Type B pancreatic cell (in vitro differentiated cells): ENCODE measurements at places on chromosomes 1 and 21. TPM values are rescaled to one million over a fixed set of nuclear protein-coding genes. Genes with fewer than 3 reads are reported as not detected.
A peak's percentile ranks its signal among the peaks of the same experiment; 100 is the strongest.

DNA sequence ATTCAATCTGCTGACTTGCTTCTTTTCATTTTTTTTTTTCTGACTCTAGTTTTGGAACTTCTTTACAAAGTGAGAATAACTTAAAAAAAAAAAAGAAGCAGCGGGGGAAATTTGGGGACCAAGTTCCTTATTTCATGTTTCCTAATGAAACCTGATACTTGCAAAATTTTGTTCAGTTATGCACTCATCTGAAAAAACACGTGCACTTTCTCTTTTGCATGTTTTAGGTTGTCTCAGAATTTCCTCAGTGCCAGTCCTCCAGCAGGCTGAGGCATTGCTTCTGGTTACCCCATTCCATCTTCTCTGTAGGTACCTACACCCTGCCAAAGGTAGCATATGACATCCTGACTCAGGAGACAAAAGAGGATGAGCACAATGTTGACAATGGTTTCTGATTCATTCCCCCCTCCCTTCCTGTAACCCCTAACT is 299.7 kb downstream of the GRIK1 start:
- H3K27me3 ChIP-seq, result peaks cover 5% of the 10 kb centered on the region
- H3K27ac ChIP-seq, result no peak overlapping the region
- H3K36me3 ChIP-seq, result no peaks in the 10 kb centered on the region
- H3K4me3 ChIP-seq, result no peak overlapping the region

DNA sequence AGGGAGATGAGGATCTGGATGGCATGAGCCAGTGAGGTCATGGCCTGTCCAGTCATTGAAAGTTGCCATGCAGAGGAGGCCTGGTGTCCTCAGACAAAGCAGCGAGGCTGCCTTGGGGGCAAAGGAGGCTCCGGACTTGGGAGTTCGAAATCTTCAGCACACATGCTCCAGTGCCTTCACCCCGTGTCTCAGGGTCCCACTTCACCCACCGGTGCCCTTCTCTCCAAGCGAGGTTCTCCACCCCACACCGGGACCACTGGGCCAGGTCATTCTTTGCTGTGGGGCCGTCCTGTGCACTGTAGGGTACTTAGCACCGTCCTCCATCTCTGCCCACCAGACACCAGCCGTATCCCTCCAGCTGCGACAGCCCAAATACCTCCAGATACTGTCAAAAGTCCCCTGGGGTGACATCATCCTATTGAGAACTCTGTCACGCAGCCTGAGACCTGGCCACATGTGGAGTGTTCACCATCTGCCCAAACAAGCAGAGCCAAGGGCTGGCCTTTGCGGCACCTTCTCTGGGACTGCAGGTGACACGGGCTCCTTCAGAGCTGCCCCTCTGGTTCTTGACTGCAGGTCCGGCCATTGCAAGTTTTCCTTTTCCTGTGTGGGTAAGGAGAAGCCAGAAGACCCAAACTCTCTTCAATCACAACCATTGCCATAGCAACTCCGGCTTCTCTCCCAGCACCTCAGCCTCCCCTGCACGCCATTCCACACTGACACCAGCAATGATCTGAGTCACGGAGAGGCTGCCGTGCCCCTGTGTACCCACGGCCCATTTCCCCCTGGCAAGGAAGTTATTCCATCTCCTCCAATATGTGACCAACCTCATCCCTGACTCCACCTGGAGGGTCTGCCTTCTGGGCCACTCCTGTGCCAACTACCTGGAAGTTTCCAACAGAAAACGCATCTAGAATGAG is 20.4 kb upstream of the PDE9A start:
- DNase-seq, result no peak
- H3K4me3 ChIP-seq, result no peak overlapping the region
- H3K27me3 ChIP-seq, result peaks cover 9% of the 10 kb centered on the region
- H3K36me3 ChIP-seq, result no peaks in the 10 kb centered on the region

Gene TRAPPC3
- 63.4 and 75.6 TPM in 2 replicates for total RNA-seq

GRCh38 chr1:232390590-232390989 is 239.3 kb downstream of the SIPA1L2 start:
- H3K36me3 ChIP-seq, result peaks cover 2% of the 10 kb centered on the region
- no peak overlapping the region for H3K4me3 ChIP-seq
- H3K4me1 ChIP-seq, result peaks cover 17% of the 10 kb centered on the region
- no peak overlapping the region for H3K27ac ChIP-seq

- no peaks in the 10 kb centered on the region for H3K27me3 ChIP-seq
- H3K27ac ChIP-seq, result no peak overlapping the region
- no peaks in the 10 kb centered on the region for H3K4me1 ChIP-seq
- H3K36me3 ChIP-seq, result no peaks in the 10 kb centered on the region
- no peak overlapping the region for H3K4me3 ChIP-seq
Measured at GRCh38 chr1:72229893-72230292, 52.4 kb downstream of the NEGR1 start.

Gene CYYR1
- total RNA-seq, result 5.2 and 21.6 TPM in 2 replicates

GRCh38 chr1:219621047-219621786 is 8.3 kb upstream of the ZC3H11B start:
- no peak for DNase-seq
- no peaks in the 10 kb centered on the region for H3K36me3 ChIP-seq
- H3K4me3 ChIP-seq, result no peak overlapping the region

DNA sequence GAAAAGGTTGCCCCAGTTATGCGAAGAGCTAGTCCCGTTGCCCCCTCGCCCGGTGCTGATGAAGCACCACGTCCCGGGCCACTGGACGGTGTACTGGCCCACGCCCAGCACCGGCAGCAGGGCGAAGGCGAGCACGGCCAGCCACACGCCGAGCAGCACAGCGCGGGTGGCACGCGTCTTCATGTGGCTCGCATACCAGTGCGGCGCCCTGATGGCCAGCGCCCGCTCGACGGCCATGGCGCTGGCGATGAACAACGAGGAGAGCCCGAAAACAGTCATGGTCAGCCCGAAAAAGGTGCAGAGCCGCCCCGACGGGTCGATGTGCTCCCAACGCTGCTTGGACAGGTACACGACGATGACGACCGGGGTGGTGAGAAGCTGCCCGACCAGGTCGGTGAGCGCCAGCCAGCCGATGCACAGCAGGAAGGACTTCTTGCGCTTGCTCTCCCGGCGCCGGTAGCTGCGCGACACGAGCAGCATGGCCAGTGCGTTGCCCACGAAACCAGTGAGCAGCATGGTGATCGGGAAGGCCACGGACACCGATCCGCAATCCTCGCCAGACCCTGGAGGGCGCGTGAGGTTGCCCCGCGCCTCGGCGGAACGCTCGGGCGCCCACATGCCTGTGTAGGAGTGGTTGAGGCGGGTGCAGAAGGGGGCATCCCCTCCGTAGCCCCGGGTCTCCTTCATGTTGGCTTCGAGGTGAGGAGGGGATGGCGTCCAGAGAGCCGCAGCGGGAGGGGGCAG is 553 bp downstream of the PTGER3 start:
- no peaks in the 10 kb centered on the region for H3K4me1 ChIP-seq
- H3K36me3 ChIP-seq, result no peaks in the 10 kb centered on the region
- no peak for DNase-seq
- peaks cover 58% of the 10 kb centered on the region for H3K27me3 ChIP-seq
- no peak overlapping the region for H3K27ac ChIP-seq

- peak overlapping the region; percentile 86 for H3K27ac ChIP-seq
- H3K4me1 ChIP-seq, result peaks cover 20% of the 10 kb centered on the region
- peaks cover 19% of the 10 kb centered on the region for H3K27me3 ChIP-seq
- no peaks in the 10 kb centered on the region for H3K36me3 ChIP-seq
Measured at GRCh38 chr1:239816081-239816782, 275.5 kb upstream of the FMN2 start.

Gene SLAMF9
- total RNA-seq, result not detected in 2 replicates

Gene FAM131C
- total RNA-seq, result 1.4 and 3.1 TPM in 2 replicates

GRCh38 chr1:40155910-40156309 is 5.3 kb upstream of the RLF start:
- no peak for DNase-seq
- H3K27me3 ChIP-seq, result peaks cover 15% of the 10 kb centered on the region
- no peak overlapping the region for H3K27ac ChIP-seq
- peaks cover 9% of the 10 kb centered on the region for H3K4me1 ChIP-seq
- H3K36me3 ChIP-seq, result no peaks in the 10 kb centered on the region
- H3K4me3 ChIP-seq, result no peak overlapping the region

- H3K4me3 ChIP-seq, result no peak overlapping the region
- H3K4me1 ChIP-seq, result no peaks in the 10 kb centered on the region
- H3K36me3 ChIP-seq, result no peaks in the 10 kb centered on the region
- no peak overlapping the region for H3K27ac ChIP-seq
- no peak for DNase-seq
Measured at GRCh38 chr1:239722035-239722434, 335.7 kb downstream of the CHRM3 start.

GRCh38 chr1:96240438-96240837 is 481.1 kb upstream of the PTBP2 start:
- H3K27ac ChIP-seq, result no peak overlapping the region
- H3K4me3 ChIP-seq, result no peak overlapping the region

Gene SMIM12
- 39.0 and 45.6 TPM in 2 replicates for total RNA-seq

Gene RAP1GAP
- total RNA-seq, result 18.5 and 20.3 TPM in 2 replicates

- no peak for DNase-seq
- H3K27me3 ChIP-seq, result no peaks in the 10 kb centered on the region
- H3K4me3 ChIP-seq, result no peak overlapping the region
Measured at GRCh38 chr1:54273795-54274163, 73.8 kb downstream of the MRPL37 start.

DNA sequence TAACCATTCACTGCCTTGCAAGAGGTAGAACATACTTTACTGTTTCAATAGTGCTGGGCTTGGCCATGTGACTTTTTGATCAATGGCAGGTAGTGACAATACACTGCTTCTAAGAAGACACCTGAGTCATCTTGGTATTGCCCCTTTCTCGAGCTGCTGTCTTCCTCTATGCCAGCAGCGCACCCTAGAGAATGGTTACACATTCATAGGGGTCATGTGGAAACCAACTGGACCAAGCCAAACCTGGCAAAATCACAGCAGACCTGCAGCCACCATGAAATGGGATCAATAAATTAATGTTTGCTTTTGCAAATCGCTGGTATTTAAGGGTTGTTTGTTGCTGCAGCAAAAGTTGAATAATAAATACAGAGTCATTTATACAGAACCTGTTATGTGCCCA is 122.3 kb downstream of the GRIK1 start:
- peaks cover 13% of the 10 kb centered on the region for H3K4me1 ChIP-seq
- H3K27ac ChIP-seq, result no peak overlapping the region
- DNase-seq, result no peak
- no peaks in the 10 kb centered on the region for H3K36me3 ChIP-seq
- no peak overlapping the region for H3K4me3 ChIP-seq
- H3K27me3 ChIP-seq, result no peaks in the 10 kb centered on the region

Gene CFAP57
- total RNA-seq, result 0.74 and 1.8 TPM in 2 replicates

- H3K27me3 ChIP-seq, result no peaks in the 10 kb centered on the region
- H3K27ac ChIP-seq, result no peak overlapping the region
- H3K36me3 ChIP-seq, result peaks cover 5% of the 10 kb centered on the region
Measured at GRCh38 chr21:16454399-16454798, 724.6 kb downstream of the USP25 start.

DNA sequence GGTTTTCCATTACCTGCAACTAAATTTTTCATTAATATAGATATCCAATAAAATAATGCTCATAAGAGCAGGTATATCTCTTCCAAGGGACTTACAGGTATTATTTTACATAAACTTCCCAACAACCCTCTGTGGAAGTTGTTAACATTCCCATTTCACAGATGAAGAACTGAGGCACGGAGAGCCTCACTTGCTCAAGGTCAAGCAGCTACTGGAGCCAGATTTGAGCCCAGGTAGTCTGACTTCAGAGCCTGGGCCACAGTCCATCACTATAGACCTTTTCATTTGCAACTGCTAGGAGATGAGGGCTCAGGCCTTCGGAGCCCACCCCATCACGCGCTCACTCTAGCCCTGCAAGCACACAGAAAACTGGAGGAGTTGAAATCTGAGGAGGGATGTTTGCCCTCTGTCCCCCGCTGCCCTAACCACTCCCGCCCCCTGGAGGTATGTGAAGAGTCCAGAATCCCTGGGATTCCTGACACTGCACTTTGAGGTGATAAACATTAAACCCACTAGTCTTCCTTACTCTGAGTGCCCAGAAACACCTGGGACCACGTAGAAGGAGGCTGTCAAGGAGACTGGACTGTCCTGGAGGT is 11.7 kb upstream of the ALPL start:
- H3K27me3 ChIP-seq, result peaks cover 10% of the 10 kb centered on the region
- no peaks in the 10 kb centered on the region for H3K36me3 ChIP-seq
- H3K4me1 ChIP-seq, result peaks cover 5% of the 10 kb centered on the region
- H3K27ac ChIP-seq, result no peak overlapping the region
- DNase-seq, result no peak
- no peak overlapping the region for H3K4me3 ChIP-seq

Gene SLC30A2
- 4.4 and 24.4 TPM in 2 replicates for total RNA-seq
